ENCODE measurements at places on chromosomes 7 and 10.
A peak's percentile ranks its signal among the peaks of the same experiment; 100 is the strongest.

GRCh38 chr7:107201795-107202450, 33.1 kb downstream of the HBP1 start:
- no peak for DNase-seq

DNA sequence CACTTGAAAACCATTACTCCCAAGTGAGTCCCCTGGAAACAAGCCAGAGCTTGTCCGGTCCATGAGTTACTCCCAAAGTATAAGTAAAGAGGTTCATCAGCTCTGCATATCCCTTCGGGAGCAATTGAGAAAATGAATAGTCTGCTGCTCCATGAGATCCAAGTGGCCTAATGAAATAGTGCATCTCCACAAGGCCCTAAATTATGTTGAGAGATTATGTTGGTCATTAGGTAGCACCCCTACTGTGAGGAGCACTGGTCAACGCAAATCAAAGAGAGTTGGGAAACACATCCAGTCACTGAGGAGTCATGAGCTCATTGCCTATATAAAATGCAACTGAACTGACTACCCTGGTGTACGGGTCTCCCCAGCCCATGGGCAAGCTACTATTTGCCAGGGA, 205.5 kb upstream of the AOAH start:
- no peak for DNase-seq

DNA sequence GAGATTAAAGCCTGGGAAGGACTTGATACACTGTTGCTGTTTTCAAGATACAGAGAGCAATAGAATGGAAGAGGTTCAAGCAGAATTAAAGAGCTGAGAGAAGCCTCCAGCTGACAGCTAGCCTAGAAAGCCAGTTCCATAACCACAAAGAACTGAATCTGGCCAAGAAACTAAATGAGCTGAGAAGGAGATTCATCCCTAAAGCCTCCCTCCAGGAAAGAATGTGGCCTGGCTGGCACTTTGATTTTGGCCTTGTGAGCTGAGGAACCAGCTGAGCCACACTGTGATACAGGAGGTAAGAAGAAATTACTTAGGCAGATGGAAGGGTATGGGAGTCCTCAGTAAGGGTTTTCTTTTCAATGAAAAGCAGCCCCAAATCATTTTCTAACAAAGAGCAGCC, 324.1 kb downstream of the PHF14 start:
- no peak for DNase-seq

DNA sequence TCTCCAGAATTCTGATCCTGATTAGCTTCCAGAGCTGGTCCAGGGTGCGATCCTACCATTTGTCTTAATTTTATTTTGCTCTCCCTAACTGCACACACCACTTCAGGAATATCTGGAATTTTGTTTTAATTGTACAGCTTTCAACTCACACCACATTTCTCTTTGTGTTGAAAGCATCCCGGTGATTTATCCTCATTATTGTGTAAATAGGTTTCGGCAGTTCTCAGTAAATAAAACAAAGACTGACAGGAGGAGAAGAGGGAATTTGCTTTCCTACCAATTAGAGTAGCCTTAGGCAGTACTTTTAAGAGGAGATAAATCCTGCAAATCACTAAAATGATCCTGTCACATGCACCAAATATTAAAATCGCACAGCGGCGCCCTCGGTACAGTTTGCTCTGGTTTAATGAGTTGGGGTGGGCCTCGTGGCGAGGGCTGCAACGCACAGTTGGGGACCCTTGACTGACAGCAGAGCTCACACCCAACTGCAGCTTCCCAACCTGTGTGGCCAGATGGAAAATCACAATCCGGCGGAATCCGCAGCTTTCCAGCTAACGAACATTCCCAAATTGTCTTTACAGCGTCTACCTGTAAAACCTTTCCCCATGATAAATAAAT, 62.6 kb downstream of the EBF3 start:
- DNase-seq = no peak

- no peak for DNase-seq
Measured at GRCh38 chr7:132402751-132403245, 173.5 kb downstream of the PLXNA4 start.

DNA sequence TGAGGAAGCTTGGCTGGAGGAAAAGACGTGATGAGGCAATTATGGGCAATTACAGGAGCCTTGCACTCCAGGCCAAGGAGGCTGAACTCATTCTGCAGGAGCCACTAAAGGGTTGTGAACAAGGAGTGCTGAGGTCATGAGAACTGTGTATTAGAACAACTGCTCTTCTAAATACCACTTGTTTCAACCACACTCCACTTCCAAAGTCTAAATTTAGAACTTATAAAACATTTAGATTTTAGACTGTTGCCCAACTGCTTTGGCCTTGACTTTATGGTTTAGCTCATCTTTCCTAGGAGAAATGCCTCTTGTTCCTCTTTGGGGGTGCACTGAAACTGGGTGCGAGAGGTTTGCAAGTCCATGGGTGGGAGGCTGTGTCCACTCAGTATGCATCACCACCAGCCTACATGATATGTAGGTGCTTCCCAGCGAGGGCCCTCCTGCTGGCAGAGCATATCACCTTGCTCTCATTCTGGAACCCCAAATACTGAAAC, 199.7 kb upstream of the AOAH start:
- DNase-seq = no peak

DNA sequence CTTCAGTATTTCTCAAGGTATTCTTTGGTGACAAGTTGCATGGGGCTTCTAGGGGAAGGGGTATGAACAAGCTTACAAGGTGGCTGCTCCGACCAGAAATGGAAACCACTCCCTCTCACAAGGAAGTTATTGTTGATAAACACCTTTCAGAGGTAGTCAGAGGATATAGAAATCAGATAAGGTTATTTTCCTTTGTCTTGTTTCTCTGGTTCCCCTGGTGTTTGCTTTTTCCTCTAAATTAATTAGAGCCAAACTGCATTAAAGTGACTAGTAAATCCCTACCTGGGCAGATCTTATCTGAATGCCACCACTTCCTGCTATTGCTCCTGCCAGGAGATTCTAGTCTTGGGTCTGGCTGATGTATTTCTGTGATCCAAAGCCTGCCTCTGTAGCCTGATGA, 725.4 kb downstream of the INHBA start:
- no peak for DNase-seq

DNA sequence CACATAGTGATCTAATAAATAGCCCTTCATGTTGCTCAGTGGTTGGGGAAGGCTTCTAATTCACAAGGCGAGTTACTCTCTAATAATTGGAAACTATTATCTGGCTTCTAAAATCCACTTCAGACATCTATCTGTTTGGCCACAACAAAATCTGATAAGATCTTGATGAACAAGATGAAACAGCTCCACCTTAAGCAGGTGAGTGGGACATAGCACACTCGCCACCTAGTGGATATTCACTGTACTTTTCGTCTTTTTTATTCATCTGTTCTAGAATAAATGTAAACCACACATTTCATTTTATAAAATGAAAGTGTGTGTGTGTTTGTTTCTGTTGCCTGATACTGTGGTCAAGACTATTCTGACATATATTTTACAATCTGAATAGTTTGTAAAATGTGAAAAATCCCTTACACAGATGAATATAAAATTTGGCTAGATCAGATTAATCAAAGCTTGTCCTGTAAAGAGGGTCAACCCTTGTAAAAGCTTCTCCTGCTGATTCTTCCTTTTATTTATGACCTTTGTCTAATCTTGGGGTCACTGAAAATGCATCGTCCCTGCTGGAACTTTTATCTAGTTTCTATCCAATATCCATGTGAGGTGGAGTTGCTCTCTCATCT, 26.5 kb upstream of the CNTNAP2 start:
- DNase-seq = no peak

DNA sequence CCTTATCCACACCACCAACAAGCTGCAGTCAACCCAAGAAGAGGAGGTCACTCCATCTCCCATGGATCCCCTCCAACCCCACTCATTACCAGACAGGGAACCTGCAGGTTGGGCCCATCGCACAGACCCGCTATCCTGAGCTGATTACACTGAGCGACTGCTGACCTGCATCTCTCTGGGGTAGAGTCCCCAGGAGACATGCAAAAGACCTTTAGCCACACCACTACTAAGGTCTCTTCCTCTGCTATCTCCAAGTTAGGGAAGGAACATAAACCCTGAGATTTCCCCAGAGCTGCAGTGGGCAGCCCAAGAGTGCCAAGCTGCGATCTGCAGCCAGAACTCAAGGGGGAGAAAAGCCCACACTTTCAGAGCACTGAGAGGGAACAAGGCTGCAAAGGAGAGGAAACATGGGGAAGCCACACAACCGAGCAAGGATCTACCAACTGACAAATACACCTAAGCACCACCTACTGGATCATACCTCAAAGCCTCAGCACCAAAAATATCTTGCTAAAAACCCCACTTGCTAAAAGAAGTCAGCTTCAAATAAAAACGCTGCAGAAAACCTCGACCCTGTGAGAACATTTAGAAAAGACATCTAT, 298.2 kb downstream of the SORCS1 start:
- DNase-seq = no peak

GRCh38 chr10:98295401-98295811, 27.4 kb upstream of the LOXL4 start:
- no peak for DNase-seq

- no peak for DNase-seq
Measured at GRCh38 chr7:53422291-53422690, 386.9 kb downstream of the POM121L12 start.

DNA sequence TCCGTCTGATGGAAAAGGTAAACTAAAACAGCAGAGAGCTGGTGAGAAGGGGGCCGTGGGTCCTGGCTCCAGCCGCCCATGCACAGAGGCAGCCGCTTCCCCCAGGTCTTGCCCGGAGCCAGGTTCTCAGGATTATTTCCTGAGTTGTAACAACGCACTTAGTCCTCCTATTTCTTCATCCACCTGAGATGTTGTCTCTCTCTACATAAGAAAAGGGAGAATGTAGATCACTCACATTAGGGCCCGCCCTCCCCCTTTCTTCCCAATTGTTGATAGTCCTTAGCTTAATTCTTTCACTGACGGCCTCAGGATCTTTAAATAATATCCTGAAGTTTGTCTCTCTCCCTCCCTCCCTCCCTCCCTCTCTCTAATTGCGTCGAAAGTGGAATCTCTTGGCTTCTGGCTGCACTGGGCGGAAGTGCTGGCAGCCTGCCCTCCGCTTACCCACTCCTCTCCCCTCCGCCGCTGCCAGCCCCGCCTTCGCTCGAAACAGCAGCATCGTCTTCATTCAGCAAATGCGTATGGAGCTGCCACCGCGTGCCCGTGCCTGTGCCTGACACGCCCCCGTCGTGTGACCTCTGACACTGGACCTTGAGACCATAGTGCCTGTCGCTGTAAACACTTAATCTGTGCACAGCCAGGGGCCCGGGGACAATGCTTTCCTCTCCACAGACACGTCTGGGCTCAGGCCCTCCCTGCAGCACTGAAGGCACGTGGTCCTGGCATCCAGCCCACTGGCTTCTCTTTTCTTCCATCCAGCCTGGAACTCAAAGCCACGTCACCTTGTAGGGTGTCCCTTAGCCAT, 174.5 kb upstream of the PPP2R2D start:
- DNase-seq = peak; percentile 49

- no peak for DNase-seq
Measured at GRCh38 chr10:47358457-47358856, 10.3 kb downstream of the RBP3 start.

DNA sequence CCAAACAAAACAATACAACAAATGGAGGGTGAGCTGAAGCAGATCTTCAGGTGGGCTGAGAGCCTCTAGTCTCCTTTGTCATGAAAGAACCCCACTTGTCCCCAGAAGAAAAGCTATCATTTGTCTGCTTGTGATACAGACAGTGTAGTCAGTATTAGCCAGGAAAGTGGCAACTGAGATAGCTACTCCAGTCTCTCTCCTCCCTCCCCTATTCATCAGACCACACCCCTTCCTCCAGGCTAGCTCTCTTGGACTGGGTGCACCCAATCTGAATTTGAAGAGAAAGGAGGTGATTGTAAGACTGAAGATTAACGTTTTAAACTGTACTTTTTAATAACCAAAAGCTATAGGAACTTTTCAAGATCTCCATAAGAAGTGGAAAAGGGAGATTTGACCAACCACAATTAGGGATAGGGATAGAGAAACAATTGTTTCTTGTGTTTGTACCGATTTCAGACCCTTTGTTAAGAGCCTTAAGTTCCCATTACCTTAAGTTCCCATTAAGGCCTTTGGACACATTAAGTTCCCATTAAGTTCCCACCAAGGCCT, 14.1 kb downstream of the BMPR1A start:
- no peak for DNase-seq

DNA sequence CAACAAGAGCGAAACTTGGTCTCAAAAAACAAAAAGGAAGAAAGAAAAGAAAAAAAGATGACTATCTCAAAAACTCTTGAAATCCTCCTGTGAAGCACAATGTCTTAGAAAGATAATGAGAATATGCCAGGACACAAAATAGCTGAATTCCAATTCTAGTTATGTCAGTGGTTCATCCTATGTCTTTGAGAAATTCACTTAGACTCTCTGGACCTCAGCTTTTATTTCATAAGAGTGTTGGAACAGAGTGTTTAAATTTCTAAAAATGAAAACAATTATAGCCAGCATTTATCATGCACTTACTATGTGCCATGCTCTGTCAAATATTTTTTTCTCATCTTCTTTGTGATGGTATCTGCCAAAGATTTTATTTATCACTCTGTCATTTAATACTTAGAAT, 13.3 kb upstream of the HYCC1 start:
- DNase-seq = no peak

DNA sequence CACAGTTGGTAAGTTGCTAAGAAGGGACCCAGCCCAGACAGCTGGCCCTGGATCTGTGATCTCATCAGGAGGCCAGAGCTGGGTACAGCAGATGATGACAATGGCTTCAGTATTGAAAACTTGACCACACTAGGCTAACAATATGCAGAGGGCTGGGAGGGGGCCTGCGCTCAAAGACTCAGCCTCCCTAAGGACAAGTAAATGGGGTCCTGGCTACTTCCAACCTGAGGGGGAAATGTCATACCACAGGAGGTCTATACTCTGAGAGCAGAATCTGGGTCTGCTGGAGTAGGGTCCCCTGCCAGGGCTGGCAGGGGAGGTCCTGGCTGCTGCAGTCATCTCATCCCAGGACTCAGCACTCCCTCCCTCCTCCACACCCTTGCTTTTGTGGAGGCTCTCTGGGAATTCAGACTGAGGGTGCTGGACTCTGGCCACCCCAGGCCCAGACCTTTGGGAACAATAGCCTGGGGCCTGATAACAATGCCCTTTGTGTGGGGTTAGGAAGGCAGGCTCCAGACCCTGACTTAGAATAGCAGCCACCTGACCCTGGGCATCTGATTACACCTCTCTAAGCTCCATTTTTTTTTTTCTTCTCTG, 1.4 kb downstream of the FXYD4 start:
- DNase-seq = no peak

- no peak for DNase-seq
Measured at GRCh38 chr10:36739884-36740445, 385.4 kb upstream of the ANKRD30A start.

DNA sequence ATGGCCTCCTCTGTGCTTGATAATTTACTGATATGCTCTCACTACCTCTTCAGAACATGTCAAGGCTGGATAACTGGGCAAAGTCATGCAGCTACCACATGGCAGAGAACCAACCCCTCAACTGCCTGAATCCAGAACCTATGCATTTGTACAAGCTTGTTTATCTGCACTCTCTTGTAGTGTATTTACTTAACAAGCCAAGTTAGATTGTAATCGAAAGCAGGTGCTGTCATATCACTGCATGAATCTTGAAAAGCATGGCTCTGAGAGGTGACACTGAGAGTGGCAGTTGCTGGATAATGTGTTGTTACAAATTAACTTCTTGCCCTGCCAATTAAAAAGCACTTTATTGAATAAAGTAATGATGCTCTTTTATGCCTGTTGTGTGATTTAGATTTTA, 588.6 kb downstream of the NRG3 start:
- no peak for DNase-seq

- no peak for DNase-seq
Measured at GRCh38 chr7:6650086-6650485, 13.0 kb downstream of the ZNF316 start.

Data from activated CD8-positive, alpha-beta memory T cell treated with anti-CD3 and anti-CD28 coated beads for 24 hours (primary cell).